ENCODE measurements at places on chromosomes 7 and 10.

GRCh38 chr7:73815436-73815835, 15.4 kb upstream of the CLDN4 start:
- DNase-seq: peak; percentile 37

- DNase-seq: no peak
These were observed 616.9 kb upstream of the GHITM start for GRCh38 chr10:83522456-83522855.

- DNase-seq: no peak
These were observed 222.3 kb downstream of the SFMBT2 start for GRCh38 chr10:7188456-7189050.

- DNase-seq: peak; percentile 73
These were observed 38.6 kb downstream of the ZCCHC24 start for GRCh38 chr10:79406683-79407422.

DNA sequence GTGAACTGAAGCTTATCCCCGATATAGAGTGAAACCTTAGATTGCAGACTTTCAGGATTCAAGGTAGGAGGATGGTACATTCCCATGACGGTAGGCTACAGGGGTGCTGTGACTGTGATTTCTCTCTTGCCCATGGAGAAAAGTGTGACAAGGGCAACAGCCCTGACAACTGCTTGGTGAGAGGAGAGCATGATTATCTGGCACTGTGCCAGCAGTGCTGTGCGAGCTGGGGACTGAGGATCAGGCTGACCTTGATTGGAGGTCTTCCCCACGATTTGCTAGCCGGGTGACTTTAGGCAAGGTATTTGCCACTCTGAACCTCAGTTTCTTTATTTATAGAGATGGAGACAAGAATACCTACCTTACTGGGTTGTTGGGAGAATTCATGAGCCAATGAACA, 229.5 kb downstream of the PTEN start:
- DNase-seq: no peak

DNA sequence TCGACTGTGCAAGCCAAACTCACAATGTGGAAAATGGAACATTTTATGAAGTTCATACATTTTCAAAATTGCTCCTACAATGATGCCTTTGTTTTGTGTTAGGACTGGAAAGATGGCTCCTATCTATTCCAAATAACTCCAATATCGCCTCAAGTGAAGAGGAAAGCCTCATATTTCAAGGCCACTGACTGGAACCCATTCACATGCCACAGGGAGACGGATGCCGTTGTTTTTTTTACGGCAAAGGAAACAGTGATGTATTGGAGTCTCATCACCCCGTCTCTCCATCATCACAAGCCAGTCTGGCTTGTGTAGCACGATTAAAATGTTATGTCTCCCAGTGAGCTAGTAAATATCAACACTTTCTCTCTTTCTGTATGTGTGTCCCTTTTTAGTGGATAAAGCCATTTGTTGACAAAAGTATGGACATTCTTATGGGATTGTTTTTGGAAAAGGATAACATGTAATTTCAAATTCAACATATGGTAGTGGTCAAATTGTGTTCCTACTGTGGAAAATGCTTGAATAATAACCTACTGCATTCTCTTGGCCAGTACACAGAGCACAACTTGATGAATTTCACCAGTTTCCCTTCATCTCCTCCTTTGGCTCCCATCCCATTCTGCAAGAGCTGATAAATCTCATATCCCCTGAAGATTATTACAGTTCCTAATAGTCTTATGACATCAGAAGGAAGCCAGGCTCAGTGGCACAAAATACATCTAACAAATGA, 109.5 kb upstream of the PITRM1 start:
- DNase-seq: no peak

DNA sequence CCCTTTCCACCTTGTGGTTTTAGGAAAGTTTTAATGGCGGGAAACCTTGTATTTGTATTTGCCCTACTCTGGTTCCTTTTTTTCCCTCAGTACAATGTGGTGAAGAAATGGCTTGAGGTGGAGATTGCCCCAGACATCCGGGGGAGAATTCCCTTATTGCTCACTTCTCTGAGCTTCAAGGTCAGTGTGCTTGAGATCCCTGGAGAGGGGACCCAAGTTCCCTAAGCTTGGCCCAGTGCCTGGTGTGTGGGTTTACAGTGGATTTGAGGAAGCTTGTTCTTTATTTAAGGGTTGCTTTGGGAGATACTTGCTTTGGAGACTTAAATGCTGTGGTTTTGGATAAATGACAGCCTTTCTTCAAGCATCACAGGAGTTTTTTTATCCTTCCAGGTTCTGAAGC, 18.3 kb downstream of the CALHM2 start:
- no peak for DNase-seq

DNA sequence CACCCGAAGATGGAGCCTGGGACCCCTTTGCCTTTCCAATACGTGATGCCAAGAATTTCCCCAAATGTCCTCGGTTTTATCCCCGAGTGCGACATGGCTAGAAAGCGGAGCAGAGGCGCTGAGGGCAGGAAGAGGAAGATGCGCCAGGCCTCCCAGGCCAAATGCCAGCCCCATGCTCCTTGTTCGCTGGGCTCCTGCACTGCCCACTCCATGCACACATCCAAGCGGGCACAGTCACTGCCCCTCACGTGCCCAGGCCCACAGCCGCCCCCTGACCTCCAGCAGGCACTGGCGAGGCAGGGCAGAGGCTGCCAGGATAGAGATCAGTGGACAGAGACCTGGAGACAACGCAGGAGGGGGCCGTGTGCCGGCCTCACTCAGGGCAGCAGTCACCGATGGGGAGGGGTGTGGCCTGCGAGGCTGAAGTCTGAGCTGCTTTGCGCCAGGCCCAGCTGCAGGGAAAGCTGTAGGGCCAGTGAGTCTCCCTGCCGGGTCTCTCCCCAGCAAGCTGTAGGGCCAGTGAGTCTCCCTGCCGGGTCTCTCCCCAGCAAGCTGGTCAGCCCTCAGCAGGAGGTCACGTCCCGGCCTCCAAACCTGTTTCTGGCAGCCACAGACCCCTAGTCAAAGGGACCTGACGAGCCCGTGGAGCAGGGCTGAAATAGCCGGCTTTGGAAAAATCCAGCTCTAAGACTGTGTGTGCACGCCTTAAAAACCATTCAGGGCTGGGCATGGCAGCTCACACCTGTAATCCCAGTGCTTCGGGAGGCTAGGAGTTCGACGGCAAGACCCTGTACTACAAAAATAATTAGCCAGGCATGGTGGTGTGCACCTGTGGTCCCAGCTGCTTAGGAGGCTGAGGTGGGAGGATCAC, 100.6 kb upstream of the DIP2C start:
- peak; percentile 56 for DNase-seq

- no peak for DNase-seq
These were observed 109.3 kb downstream of the GATA3 start for GRCh38 chr10:8163824-8164223.

DNA sequence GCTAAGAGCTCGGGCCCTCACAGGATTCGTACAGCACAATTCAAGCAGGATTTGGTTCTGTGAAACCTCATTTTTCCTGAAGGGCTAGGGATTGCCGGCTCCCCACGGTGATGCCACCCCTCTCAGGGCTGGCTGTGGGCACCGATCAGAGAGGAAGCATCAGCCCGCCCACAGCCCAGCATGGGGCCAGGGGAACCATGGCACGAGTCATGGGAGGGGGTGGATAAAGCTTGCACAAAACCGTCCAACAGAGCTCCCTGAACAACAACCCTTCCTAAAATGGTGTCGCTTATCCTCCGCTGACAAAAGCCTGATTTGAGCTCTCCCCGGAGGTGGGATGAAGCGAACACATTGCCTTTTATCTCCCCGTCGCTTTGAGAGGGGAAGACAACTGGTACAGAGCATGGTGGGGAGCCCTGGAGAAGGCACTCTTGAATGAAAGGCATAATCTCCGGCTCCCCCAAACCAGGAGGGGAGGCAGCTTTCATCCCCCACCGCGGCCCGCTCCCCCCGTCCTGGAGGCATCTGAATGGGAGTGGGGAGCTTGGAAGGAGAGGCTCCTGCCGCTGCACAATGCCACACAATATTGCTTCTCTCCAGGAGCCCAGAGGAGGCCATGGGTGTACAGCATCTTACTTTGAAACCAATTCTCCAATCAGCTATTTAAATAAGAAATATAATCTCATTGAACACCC, 144.0 kb downstream of the RPS24 start:
- DNase-seq: no peak

DNA sequence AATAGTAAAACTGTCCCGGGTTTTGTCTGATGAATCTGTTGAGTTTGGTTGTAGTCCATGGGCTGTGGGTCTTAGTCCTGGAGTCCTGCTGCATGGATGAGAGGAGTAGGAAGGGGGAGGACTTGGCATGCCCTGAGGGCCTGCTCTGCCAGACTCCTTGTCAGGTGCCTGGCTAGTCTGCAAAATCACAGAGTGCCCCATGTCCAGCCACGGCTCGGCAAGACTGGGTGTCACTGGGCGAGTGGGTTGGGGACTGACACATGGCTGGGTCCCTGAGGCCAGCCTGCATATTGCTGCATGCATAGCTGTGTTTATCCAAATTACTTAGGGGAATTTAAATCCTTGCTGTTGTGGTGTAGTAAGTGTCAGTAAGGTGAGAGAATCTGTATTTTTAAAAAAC, 9.7 kb downstream of the MINDY4 start:
- DNase-seq: peak; percentile 41

GRCh38 chr7:80128918-80129317, 5.7 kb upstream of the GNAI1 start:
- DNase-seq: no peak

GRCh38 chr7:128679920-128680319, 7.8 kb downstream of the GARIN1A start:
- no peak for DNase-seq

- no peak for DNase-seq
These were observed 371.4 kb downstream of the PHTF2 start for GRCh38 chr7:78169992-78170391.

- no peak for DNase-seq
These were observed 433 bp upstream of the STARD3NL start for GRCh38 chr7:38177621-38178003.

GRCh38 chr7:117188376-117188775, 134.5 kb downstream of the WNT2 start:
- no peak for DNase-seq

DNA sequence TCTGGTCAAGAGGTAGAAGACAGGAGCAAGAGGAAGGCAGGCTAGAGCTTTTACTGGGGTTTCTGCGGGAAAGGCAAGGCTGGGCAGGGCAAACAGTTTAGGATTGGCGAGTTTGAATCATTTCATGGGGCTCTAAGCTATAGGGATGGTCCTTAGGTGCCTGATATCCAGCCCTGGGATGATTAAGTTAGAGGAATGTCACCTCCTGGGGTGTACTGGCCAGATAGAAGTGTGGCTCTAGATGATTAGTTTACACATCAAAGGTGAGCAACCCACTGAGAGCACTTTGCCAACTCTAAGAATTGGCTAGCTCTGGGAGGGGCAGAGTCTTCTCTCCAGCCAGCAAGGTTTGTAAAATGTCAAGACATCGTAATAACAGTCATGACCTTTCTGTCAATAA, 52.4 kb downstream of the ZNF365 start:
- no peak for DNase-seq

GRCh38 chr10:126166797-126167196, 221.5 kb downstream of the ADAM12 start:
- no peak for DNase-seq

GRCh38 chr7:4606797-4607196, 75.3 kb upstream of the FOXK1 start:
- DNase-seq: peak; percentile 44

GRCh38 chr10:70786799-70787415, 1.7 kb upstream of the TBATA start:
- DNase-seq: no peak

- DNase-seq: no peak
These were observed 39.8 kb downstream of the MAD1L1 start for GRCh38 chr7:2192831-2193534.

- DNase-seq: no peak
These were observed 1.0 kb downstream of the NPM3 start for GRCh38 chr10:101781984-101782810.

DNA sequence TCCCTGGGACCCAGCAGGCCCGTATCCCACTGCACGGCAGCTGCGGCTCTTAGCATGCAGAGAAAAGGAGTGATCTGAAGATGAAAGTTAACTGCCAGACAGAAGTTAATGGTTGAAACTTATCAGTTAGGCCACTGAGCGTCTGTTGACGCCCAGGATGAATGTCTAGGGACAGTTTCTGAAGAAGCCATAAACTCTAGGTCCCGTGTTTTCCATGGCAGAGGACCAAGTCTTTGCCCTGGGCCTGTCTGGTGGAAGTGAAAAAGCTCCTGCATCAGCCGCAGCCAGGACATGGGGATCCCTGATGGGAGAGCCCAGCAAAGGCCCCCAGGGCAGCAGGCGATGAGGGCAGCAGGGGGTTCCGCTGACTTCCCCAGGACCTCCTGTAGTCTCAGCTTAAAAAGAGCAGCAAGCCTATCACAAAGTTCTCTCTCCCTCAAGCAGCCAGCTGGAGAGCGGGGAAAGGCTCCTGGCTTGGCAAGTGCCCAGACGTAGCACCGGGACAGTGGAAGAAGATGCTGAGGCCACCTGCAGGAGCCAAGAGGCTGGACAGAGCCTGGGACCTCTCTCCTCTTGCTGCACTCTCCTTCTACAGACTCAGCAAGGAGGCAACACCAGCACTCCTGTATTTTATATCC, 79.6 kb downstream of the TNS3 start:
- DNase-seq: no peak

DNA sequence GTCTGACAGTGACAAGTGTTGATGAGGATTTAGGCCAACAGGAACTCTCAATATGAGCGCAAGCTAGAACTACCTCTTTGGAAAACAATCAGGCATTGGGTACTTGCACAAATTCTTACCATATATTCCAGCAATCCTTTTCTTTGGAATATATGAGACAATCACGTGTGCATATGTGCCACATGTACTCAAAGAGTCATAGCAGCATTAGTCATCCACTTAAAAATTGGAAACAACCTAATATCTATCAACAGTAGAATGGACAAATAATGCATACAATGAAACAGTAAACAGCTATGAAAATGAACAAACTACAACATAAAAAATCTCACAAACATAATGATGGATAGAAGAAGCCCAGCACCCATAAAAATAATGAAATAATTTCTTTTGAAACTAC, 179.7 kb downstream of the GLI3 start:
- no peak for DNase-seq

- DNase-seq: no peak
These were observed 18.3 kb upstream of the PDE1C start for GRCh38 chr7:32088451-32088881.

- DNase-seq: no peak
These were observed 1.3 kb downstream of the CUL1 start for GRCh38 chr7:148699782-148700629.

DNA sequence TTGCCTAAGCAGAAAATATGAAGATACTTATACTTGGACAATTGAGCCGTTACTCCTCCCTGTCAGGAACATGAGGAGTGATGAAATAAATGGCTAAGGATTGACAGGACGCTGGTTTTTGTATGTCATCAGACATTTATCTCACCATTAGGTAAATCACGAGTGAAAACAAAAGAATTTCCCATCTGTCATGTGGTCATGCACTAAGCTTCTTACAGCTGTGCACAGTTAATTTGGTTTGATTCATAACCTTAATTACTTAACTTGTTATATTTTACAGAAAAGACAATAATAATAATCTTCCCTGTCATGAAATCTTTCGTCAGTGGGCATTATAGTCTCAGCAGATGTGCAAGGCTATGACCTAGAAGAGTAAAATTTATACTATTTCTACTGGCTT, 266.5 kb downstream of the HGF start:
- DNase-seq: no peak

GRCh38 chr10:28652106-28652505, 25.2 kb upstream of the BAMBI start:
- DNase-seq: no peak
